H4 (cell line): ENCODE measurements at places on chromosomes 4 and X. TPM values are rescaled to one million over a fixed set of nuclear protein-coding genes. Genes with fewer than 3 reads are reported as not detected.

DNA sequence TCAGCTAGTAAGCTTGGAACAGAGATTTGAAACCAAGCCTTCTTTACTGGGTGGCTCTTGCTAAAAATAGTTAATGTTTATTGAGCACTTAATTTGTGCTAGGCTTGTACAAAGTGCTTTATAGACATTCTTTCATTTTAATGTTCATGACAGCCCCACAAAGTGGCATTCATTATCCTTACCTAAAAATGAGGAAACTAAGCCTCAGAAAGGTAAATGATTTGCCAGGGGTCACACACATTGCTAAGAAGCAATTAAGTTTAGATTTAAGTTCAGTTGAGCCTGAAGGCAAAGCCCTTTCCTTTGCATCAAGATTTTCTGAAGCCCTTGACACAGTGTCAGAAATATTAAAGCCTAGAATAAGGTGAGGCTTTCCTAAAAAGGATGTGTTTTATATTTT, 327.5 kb upstream of the FGF13 start:
- no peak for DNase-seq

DNA sequence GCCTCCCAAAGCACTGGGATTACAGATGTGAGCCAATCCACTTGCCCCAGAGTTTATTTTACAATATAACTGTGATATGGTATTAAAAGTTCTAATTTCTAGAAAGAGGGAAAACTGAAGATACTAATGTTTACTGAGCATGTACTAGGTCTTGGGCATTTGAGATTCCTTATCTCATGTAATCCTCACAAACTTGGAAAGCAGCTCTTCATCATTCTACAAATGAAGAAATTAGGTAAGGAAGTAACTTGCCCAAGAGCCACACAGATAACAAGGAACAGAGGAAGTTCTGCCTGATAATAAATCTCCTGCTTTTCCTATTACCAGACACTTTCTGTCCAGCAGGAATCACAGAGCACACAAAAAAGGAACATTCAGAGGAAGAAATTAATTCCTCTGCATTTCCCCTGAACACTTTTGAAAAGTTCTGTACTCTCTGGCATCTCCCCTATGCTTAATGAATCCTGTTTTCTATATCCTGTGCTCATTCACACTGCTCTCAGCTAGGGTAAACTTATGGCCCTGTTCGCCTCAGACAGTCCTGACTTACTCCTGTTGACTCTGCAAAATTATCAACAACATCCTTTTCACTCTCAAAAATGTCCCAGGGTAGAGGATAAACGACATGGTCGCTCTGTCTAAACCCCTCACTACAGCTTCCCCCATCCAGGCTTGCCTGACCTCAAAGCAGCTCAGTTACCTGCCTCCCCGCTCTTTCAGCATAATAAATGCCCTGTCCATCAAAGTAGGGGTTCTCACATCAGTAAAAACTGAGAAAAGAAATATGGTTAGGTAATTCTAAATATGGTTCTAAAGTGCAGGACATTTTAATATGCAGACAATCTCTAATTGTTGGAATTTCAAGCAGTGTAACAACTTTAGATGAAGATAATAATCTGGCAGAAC, 13.6 kb downstream of the SH3RF1 start:
- no peak for DNase-seq

DNA sequence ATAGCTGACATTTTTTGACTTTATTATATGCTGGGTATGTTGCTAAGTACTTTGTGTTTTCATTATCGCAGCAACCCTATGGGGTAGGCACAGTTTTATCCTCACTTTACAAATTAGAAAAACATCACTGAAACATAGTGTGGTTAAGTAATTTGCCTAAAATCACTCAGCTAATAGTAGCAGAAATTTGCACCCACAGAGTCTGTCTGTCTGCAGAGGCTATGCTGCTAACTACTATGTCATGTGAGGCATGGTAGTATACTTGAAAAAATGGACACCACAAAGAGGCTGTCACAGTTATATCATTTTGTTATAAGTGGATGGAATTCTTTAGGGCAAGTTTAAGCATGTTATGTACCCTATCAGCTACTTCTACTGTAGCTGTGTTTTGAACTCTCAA, 69.0 kb downstream of the STAG2 start:
- DNase-seq: no peak

GRCh38 chr4:155377276-155377675, 511 bp upstream of the MAP9 start:
- no peak for DNase-seq

GRCh38 chr4:26812049-26812714, 48.5 kb upstream of the STIM2 start:
- DNase-seq: no peak

- peak; percentile 89 for DNase-seq
These were observed 1000.7 kb downstream of the STIM2 start for GRCh38 chr4:27861381-27861787.

DNA sequence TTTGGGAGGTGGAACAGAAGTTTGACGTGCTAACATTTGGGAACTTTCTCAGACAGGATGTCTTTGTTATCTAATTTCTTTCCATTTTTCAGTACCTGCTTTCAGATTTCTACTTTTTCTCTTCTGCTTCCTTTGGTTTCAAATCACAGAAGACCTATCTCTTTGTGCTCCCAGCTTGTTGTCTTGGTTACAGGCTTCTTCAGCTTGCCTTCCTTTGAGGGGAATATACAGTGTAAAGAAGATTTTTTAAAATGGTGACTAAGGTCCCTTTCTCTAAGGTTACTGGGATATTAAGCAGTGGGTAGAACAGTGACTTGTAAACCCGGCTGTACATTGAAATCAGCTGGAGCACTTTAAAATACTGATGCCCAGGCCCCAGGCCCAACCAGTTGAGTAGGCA, 48.0 kb downstream of the TMEM164 start:
- DNase-seq: no peak

DNA sequence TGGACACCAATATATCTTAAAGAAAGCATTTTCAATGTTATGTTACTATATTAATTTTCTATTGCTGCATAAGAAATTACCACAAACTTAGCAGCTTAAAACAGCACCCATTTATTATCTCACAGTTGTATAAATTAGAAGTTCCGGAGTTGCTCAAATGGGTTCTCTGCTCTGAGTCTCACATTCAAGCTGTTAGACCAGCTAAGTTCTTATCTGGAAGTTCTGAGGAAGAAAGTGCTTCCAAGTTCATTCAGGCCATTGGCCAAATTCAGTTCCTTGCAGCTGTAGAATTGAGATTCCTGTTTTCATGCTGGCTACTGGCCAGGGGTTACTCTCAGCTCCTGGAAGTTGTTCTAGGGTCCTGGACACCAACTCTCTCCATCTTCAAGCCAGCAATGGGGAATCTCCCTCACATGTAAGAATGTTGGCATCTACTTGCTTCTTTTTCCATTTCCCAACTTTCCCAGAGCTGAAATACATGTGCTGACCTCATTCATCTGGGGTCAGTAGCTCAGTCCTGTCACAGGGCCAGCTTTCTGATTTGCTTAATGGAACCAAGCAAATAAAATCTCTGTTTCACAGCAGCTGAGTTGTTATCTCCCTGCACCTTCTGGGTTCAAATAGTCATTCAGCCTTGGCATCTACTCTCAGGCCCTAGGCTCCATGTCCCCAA, 99.6 kb upstream of the INTU start:
- DNase-seq: no peak

DNA sequence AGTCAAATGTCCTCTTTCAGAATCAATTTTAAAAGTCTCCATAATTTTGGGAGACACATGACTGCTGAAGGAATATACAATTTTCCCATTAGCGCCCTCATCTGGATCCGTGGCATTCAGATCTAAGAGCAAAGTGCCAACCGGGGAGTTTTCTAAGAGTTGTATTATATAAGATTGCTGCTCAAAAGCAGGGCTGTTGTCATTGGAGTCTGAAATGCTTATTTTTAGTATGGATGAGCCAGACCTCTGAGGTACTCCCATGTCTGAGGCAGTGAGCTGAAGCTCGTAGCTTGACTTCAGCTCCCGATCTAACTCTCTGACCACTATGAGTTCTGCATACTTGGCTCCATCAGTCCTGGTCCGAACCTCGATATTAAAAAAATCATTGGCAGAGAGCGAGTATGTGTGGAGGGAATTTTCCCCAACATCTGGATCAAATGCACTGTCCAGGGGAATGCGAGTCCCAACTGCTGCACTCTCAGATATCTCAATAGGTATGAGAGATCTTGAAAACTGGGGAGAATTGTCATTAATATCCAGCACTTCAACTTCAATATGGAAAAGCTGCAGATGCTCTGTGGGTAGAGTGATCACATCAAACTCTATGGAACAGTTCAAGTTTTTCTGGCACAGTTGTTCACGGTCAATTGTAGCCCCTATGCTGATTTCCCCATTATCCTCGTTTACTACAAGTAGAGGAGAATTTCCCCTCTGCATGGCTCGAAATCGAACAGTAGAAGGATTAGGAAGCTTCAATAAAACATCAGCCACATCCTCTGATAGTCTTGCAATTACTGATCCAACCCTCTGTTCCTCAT, 917 bp downstream of the PCDH18 start:
- DNase-seq: peak; percentile 28

DNA sequence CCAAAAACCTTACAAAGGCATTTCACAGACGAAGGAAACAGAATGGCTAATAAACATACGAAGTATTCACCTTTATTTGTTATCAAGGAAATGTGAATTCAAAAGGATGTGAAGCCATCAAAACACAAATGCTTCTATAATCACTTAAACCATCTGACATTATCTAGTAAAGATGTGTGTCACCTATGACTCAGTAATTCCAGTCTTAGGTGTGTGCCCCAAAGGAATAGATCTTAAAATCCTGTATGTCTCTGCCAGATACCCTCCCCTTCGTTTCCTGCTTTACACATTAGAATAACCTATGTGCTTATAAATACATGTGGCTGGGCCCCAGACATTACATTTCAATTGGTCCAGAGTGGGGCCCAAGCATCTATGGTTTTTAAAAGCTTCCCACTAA, 41.8 kb upstream of the CEP135 start:
- DNase-seq: no peak

GRCh38 chr4:71206763-71207162, 132.1 kb upstream of the SLC4A4 start:
- no peak for DNase-seq

GRCh38 chr4:41264212-41264611, 7.5 kb downstream of the UCHL1 start:
- no peak for DNase-seq

- DNase-seq: no peak
These were observed 44.8 kb downstream of the ARFIP1 start for GRCh38 chr4:152824561-152824960.

GRCh38 chr4:8235224-8235623, 34.3 kb upstream of the HTRA3 start:
- no peak for DNase-seq

DNA sequence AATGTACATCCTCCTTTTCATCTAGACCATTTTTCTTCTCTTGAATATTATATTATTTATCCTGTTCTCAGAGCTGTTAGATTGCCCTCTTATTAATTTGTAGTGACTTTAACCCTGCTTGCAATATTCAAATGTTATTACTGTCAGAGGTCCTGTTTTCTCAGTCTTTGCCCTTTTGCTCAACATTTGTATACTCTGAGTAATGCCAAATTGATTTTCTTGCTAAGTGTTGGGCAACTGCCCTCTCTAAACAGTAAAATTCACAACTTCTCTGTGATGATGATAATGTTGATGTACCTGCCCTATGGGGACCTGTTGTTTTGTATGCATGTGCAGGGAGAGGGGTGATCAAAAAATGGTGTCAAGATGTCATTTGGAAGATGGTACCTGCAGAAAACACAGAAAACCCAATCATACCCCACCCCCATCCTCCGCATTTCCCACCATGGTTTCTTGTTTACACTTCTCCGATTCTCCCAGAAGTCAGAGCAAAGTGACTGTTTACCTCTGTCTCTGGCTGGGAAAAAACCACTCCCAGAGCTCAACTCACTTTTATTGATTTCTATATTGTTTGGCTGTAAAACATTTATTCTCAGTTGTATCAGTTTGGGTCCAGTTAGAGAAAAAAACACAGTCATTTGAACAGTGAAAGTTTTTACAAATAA, 694.0 kb downstream of the IL1RAPL1 start:
- DNase-seq: no peak

DNA sequence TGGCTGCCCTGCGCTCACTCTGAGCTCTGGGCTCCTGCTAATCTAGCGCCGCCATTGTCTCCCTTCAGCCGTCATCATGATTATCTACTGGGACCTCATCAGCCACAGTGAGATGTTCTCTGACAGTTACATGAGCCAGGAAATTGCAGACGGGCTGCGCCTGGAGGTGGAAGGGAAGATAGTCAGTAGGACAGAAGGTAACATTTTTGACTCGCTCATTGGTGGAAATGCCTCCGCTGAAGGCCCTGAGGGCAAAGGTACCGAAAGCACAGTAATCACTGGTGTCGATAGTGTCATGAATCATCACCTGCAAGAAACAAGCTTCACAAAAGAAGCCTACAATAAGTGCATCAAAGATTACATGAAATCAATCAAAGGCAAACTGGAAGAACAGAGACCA, 21.8 kb upstream of the PIN4 start:
- DNase-seq: no peak

DNA sequence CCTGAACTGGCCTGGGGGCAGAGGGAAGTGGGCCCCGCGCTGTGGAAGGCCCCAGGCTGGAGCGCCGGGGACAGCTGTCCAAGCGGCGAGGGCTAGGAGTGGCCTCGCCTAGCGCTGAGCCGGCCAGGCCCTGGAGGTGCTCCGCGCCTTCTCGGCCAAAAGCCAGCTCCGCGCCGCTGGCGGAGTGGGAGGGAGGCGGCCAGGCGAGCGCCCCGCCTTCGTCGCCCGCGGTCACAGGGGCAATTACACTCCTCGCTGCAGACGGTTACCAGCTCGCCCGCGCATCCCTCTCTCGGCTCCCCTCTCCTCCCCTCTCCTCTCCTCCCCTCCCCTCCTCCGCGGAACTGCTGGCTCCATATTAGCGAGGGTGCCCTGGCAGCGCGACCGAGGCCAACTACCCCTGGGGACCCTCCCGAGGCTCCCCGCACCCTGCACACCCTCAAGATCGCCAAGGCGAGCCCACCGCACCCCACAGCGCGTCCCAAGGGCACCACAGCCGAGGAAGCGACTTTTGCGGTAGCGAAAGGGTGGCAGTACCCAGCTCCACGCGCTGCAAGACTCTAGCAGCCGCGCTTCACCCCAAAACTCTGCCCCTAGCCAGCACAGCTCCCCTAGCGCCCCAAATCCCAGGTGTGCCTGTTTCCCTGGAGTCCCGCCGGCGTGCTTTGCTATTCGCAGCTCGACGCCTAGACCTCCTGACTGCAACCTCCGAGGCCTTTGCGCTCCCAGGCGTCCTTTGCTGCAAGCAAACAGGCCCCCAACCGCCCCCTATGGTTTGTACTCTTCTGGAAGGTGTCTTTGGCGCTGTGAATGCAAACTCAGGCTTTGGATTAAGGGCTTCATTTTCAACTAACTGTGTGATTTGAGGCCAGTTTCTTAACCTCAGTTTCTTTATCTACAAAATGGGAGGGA, 91.4 kb downstream of the BCOR start:
- DNase-seq: no peak

Gene SASH3
- total RNA-seq: not detected in 2 replicates

Gene SLITRK2
- 0.90 and 1.3 TPM in 2 replicates for total RNA-seq

Gene RIBC1
- 0.70 and 1.2 TPM in 2 replicates for total RNA-seq

Gene CCDC149
- total RNA-seq: 3.3 and 5.7 TPM in 2 replicates

Gene PGAM4
- total RNA-seq: not detected in 2 replicates

Gene GK
- 5.7 and 7.4 TPM in 2 replicates for total RNA-seq

Gene RNF150
- total RNA-seq: 2.4 and 3.1 TPM in 2 replicates

Gene PNMA3
- total RNA-seq: 0.08 and 0.86 TPM in 2 replicates

Gene CAPN6
- total RNA-seq: 1.0 and 1.8 TPM in 2 replicates

Gene TMSB15A
- 105 and 116 TPM in 2 replicates for total RNA-seq
